Chondrocyte (in vitro differentiated cells): ENCODE measurements at places on chromosomes 3 and 15. TPM values are rescaled to one million over a fixed set of nuclear protein-coding genes. Genes with fewer than 3 reads are reported as not detected.

DNA sequence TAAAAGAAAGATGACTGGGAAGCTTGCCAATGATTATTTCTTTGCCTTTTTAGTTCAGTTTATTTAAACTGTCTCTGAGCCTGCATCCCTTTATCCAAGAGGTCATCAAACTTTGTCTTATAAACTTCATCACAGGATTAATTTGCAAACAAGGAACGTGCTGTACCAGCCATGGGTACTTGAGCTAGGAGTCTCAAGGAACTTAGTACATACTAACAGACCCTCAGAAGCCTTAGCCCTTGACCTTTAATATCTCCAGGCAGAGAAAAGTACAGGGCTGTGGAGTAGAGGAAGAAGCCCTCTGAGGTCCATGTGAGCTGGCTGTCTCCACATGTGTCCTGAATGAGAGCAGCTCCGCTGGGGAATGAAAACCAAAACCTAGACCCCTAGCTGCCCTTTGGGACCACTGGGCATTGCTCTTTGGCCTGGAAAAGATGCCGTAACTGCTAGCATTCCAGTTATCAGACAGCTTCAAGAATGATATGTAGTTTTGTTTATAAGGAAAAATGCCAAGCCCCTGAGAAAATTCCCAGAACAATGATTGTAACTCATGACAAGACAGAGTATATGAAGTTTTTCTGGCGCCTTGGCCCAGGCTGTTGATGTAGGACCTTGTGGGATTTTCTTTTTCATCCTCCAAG lies 92.1 kb downstream of the ASB7 start:
- no peak for DNase-seq

GRCh38 chr15:77622209-77622933 lies 10.3 kb downstream of the LINGO1 start:
- no peak for DNase-seq

DNA sequence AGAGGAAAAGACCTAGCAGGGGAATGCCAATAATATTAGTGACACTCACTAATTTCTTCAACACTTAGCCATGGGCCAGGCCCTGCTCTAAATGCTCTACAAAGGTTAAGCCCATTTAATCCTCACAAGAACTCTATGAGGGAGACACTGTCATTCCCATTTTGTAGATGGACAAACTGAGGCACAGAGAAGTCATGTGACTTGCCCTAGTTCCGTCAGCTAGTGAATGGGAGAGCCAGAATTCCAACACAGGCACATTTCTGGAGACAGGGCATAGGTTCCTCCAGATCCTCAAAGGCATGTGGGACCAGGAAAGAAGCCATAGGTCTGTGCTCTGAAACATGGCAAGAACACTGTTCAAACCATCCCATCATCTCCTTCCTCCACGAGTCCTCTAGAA lies 31.5 kb downstream of the LOXL1 start:
- DNase-seq = no peak

DNA sequence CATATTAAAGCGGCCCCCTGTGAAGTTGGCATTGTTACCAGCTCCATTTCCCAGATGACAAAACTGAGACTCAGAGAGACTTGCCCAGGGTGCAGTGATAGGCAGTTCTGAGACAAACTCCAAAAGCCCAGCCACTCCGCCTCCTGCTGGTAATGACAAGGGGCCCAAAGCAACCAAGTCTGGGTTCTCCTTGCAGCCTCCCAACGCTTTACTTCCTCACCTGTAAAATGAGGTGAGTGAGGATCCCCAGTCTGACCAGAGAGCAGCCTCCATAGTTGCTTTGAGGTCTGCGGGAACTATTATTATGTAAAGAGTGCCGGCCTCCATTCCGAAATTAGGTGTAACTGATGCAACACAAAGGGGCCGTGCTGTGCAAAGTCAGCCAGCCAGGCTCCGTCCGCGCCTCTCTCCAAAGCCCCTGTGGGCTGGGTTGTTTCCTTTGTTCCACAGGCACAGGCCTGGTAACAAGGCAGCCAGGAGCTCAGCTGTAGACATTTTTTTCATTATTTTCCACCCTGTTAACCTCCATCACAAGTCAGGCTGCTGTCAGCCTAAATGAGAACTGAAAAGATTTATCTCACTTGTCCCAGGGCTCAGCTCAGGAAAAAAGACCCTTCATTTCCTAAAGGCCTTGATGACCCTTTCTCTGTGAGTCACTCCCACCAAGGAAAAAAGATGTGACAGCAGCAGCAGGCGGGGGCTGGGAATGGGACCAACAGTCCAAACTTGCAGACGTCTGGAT lies 139.1 kb upstream of the RAD18 start:
- DNase-seq = no peak

GRCh38 chr3:24278543-24278942 lies 216.1 kb downstream of the THRB start:
- no peak for DNase-seq

GRCh38 chr3:143343944-143344343 lies 224.4 kb downstream of the CHST2 start:
- no peak for DNase-seq

CYP1A1 gene
- 0.22 to 0.67 TPM (median 0.27 TPM) in 3 replicates for total RNA-seq

PRKCI gene
- total RNA-seq = 36.7 to 59.8 TPM (median 55.4 TPM) in 3 replicates

SEMA6D gene
- 4.9 to 6.4 TPM (median 5.4 TPM) in 3 replicates for total RNA-seq
